ENCODE measurements at places on chromosomes 13 and 19.

- no peak for DNase-seq
Measured at GRCh38 chr19:16368385-16369305, 44.0 kb downstream of the KLF2 start.

DNA sequence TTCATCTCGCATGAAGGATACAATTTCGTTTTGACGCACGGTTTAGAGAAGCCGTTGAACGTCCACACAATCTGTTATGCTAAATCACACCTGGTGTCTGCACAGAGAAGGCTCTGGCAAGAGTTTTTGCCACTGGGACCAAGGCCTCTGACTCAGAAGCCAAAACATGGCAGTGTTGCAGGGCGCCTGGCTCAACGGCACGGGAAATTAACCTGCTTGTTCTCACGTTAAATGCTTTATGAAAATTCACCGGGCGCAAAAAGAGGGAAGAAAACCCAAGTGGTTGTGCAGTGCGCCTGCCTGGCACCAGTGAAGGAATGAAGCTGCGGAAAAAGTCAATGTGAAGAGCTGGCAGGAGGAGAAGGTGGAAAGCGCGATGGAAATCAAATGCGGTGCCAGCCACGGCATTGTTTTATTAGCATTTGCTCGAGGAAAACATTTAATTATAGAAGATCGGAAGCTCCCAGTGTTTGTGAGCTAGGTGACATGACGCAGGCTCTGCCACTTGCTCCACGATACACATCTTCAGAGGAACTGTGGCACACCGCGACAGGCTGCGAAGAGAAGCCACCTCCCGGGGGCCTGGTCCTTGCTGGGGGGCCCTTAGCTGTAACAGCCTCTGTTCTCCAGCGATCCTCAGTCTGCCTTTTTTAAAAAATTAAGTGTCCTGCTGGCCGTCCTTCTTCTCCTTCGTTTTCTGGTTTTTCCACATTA, 126.2 kb downstream of the ZIC5 start:
- no peak for DNase-seq

DNA sequence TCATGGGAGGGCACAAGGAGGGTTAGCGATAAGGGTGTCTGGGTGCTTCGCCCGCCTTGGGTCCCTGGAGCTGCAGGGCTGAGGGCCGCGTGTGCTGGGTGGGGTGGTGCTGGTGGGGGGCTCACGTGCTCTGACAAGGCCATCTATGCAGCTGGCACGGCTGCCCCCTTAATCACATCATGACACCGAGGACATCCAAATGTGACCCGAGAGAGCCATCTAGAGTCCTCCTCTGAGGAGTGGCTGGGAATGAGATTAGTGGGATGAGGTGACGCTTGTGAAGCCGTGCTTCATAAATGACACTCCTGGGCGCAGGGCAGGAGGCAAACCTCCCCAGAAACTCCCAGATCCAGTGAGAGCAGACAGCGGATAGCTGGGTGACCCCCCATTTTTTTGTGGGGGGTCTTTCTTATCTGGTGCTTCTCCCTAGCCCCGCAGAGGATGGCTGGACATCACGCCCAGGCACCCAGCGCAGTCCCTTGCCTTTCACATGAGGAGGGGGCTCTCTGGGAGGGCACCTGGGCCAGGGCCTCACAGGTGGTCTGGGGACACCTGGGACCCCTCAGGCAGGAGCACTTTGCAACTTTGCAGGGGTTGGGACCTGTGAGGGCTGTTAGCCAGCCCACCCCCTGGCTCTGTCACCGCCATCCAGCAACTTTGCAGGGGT, 6.6 kb downstream of the FZR1 start:
- DNase-seq: no peak

DNA sequence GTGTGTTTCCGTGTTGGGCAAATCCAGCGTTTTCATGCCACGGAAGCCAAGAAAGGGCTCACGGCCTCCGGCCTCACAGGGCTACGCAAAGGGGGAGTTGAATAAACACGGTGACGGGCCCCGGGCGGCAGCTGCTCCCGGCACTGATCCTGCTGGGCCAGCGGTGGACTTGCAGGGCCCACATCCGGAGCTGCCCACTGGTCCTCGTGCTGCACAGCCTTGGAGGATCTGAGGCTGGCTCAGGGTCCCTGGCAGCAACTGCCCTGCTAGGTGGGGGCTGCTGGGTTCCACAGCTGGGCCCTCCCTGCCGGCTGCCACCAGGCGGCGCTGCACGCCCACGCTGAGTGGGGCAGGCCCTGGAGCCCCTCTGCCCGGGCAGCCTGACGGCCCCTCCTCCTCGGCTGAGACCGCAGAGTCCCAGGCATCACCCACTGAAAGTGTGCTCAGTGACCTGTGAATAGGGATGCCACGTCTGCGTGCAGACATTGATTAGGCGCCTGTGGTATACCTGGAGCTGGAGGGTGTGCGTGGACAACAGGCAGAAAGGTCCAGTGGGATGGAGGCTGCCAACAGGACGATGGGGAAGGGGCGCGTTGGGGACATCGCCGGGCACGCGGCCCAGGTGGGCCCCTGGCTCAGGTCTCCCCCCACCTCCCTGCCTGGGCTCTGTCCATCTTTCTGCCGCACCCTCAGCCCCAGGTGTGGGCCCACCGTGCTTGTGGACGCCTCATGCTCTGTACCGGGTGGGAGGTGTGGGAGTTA, 5.3 kb upstream of the HCN2 start:
- peak; percentile 60 for DNase-seq

DNA sequence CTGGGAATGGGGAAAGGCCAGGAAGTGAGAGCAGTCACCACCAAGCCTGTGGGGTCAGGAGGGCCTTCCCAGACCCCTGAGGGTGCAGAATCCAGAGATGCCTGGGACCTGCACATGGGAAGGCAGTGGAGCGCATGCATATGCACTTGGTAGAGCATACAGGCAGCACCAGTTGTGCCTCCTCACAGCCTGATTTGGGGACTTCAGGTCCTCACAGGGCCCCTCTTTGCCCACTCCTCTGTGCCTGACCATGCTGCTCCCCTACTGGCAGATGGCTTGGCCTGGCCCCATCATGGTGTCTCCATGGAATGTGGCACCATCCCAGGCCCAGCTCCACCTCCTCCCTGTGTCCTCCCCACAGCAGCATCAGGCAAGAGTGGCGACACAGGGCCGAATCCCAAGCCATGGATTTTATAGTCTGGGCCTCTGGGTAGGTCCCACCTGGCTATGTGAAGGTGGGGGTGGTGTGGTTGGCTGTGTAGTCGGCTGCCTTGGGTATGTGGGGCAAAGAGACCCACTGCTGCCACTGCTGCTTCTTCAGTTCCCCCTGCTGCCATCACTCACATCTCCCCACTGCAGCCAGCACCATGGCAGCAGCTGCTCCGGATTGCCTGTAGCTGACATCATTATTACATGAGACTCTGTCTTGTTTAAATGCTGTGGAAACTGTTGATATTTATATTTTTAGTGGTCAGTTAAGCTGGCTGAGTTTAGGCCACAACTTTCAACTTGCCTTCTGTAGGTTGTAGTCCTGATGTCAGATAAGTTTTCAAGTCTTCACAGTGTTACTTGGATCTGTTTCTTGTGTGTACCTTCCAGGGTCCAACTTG, 247.0 kb downstream of the GPC6 start:
- no peak for DNase-seq

DNA sequence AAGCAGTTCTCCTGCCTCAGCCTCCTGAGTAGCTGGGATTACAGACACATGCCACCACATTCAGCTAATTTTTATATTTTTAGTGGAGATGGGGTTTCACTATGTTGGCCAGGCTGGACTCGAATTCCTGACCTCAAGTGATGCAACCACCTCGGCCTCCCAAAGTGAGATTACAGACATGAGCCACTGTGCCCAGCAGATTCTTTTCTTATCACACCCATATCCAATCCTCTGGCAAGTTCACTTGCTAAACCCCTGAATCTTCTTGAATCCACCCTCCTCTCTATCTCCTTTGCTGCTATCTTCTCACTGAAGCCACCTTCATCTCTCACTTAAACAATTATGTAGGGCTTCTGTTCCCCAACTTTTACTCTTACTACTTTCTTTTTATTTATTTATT, 17.5 kb downstream of the TMEM143 start:
- no peak for DNase-seq

DNA sequence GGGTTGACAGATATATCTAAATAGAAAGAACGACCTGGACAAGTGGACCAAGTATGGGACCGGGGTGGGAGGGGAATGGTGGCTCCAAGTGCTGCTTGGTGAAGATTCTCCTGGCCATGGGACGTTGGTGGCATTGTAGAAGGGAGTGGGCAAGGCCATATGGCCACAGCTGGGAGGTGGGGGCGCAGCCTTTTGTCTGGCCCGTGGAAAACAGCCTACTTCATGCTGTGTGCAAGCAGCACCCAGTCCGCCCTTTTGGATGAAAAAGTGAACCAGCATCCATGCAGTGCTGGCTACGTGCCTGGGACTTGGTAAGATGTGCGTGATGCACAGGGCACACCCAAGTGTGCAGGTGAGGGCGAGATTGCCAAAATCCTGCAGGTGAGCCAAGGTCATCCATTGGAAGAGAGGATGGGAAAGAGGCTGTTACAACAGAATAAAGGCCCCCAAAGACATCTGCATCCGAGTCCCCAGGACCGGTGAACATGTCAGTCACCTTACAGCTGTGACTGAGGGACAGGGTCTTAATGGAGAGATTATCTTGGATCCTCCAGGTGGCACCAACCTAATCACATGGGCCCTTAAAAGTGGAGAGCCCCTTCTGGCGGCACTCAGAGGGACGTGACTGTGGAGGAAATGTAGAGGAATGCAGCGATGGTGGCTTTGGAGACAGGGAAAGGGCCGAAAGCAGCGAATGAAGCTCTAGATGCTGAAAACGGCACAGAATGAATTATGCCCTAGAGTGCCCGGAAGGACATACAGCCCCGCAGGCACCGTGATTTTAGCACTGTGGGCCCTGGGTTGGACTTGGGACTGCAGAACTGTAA, 40.8 kb downstream of the TEX29 start:
- no peak for DNase-seq

- DNase-seq: no peak
Measured at GRCh38 chr13:32804673-32805230, 211.5 kb upstream of the KL start.

GRCh38 chr19:1351381-1351851, 32.3 kb upstream of the NDUFS7 start:
- no peak for DNase-seq

DNA sequence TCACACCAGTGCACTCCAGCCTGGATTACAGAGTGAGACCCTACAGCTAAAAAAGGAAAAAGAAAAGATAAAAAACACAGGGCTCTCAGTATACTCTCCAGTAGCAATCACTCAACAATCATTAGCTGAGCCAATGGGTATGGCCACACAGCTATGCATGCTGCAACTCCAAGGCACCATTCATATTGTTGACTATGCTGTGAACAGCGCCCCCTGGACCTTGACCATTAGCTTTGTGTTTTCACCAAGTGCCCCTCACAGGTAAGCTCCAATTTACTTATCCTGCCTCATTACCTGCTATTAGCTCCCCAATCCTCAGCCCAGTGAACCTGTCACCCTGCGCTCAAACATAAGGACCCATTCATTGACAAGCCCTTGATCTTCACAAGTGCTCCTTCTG, 35.8 kb downstream of the ZIC5 start:
- no peak for DNase-seq

DNA sequence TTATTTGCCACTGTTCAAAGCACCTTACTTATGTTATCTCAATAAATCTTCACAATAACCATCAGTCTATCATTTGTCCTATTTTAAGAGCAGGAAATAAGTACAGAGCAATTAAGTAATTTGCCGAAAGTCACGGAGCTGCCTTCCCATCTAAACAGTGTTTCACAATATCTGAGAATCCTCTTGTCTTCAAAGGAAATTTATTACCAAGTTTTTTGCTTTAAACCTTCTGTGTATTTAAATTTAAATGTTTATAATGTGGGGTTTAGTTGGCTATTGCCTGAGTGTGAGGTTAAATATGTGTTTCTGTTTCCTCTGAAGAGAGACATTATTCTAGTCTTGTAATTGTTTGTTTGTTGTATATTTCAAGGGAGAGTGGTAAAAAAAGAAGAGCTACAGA, 633.1 kb downstream of the EFNB2 start:
- no peak for DNase-seq

GRCh38 chr13:48004201-48004600, 3.1 kb upstream of the SUCLA2 start:
- no peak for DNase-seq

- no peak for DNase-seq
Measured at GRCh38 chr13:85317781-85318180, 481.4 kb downstream of the SLITRK6 start.

- DNase-seq: no peak
Measured at GRCh38 chr13:36332986-36333385, 13.2 kb downstream of the SPART start.

DNA sequence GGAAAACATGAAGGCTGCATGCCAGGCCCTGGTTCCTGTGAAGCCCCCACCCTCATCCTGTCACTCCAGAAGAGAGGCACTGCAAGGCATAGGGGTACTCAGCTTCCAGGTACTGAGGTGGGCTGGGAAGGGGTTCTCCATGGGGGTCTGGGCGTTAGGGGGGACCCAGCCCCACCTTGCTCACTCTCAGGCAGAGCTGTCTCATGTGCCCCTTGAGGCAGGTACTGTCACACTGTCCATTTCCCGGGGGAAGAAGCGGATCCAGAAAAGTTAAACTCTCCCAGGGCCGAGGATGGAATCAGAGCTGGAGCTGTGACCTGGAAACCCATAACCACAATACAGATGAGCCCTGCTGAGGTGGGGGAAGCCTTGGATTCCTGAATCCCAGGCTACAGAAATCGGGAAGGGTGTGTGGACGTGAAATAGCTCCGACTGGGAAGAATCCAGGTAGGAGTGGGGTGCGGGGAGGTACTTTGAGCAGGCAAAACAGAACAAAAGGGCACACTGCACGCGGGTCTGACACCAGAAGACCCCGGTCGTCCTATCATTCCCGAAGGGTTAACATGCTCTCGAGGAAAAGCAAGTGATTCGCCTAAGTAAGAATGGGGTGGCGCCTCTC, 540 bp upstream of the USE1 start:
- DNase-seq: no peak

DNA sequence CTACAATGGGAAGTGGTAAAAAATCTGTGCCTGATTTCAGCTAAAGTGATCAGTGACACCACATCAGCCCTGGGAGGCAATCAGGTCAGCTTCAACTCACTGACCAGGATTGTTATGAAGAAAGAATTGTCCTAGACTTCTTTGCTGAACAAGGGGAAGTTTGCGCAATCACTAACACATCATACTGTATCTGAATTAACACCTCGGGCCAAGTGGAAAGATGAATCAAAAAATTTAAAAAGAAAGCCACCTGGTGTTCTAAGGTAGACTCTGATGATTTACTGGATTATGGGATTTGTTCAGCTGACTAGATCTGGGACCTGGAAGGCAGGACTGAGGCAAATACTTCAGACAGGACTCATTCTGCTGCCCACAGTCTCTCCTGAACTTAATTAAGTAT, 161.8 kb downstream of the DIAPH3 start:
- DNase-seq: no peak

DNA sequence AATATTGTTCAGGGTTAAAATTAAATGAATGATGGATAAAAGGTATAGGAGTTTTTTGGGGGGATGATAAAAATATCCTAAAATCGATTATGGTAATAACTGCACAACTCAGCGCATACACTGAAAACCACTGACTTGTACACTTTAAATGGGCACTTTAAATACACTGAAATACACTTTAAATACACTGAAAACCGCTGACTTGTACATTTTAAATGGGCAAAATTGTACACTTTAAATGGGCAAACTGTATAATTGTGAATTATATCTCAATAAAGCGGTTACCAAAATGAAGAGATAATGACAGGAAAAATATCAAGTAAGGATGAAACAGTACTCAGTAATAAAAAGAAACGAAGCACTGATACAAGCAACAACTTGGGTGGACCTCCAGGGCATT, 1.5 kb downstream of the LIG1 start:
- DNase-seq: no peak

All from GDM1 (cell line).